Testis (tissue), 5 donors: ENCODE measurements at places on chromosomes 13 and 19.

- no peaks in the 10 kb centered on the region for H3K27me3 ChIP-seq
- H3K4me1 ChIP-seq, result no peaks in the 10 kb centered on the region
- H3K36me3 ChIP-seq, result no peaks in the 10 kb centered on the region
- no peak overlapping the region for H3K4me3 ChIP-seq
Measured at GRCh38 chr19:19746286-19747213, 13.6 kb upstream of the ZNF14 start.

DNA sequence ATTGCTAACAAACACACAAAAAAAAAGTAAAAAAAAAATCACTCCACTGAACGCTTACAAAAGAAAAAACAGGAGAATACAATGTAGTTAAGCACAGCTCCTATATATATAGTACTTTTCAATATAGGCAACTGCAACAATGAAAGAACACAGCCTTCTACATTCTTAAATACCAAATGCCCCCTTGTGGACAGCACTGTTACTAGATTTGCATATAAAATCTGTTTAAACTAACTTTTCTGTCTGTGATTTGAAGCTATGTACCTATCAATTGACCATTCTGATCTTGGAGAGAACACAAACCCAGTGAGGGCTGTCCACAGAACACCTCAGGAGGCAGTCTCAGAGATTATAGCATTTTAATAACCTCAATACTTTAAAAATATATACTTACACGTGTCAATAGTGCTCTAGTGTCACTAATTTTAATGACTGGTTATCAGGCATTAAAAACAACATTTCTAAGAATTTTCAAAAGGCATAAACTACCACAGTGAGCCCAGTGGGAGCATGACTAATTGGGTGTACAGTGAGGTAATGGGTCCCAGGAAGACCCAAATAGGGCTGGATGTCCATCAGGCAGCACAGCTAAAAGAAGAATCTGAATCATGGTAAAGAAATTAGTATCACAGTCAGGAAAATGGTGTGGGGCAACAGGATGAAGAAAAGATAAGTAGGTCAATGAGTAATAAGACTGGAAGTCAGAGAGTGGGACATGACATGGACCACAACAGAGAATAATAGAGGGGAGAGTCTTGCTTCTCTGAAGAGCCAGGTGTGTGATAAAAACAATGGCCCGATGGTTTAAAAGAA is 22.2 kb downstream of the CCDC169 start:
- H3K36me3 ChIP-seq, result no peaks in the 10 kb centered on the region
- H3K27me3 ChIP-seq, result no peaks in the 10 kb centered on the region
- peak; percentile 71 for DNase-seq

- no peaks in the 10 kb centered on the region for H3K4me1 ChIP-seq
- H3K36me3 ChIP-seq, result no peaks in the 10 kb centered on the region
- no peak overlapping the region for H3K27ac ChIP-seq
- no peak for DNase-seq
Measured at GRCh38 chr13:73109288-73109899, 50.6 kb downstream of the KLF5 start.

DNA sequence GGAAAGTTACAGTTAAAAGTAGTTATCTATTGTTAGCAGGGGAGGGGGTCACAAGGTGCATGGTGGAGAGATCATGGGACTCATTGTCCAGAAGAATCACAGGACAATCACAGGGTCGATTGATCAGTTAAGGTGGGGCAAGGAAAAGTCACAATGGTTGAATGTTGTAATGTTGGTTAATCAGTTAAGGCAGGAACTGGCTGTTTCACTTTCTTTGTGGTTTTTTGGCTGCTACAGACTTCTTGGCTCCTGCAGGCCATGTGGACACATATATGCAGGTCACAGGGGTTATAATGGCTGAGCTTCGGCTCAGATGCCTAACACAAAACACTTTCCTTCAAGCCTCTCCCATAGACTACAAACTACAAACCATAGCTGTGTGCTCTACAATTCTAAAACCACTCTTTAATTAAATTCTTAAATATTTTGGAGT is 6.9 kb upstream of the ZNF431 start:
- no peaks in the 10 kb centered on the region for H3K4me1 ChIP-seq
- DNase-seq, result no peak
- H3K27ac ChIP-seq, result no peak overlapping the region
- no peak overlapping the region for H3K4me3 ChIP-seq

GRCh38 chr19:46254776-46255175 is 25.2 kb downstream of the IGFL1 start:
- H3K27ac ChIP-seq, result no peak overlapping the region
- no peaks in the 10 kb centered on the region for H3K36me3 ChIP-seq
- no peaks in the 10 kb centered on the region for H3K27me3 ChIP-seq

- no peak overlapping the region for H3K4me3 ChIP-seq
- no peak overlapping the region for H3K27ac ChIP-seq
- H3K4me1 ChIP-seq, result peaks cover 12% of the 10 kb centered on the region
- H3K27me3 ChIP-seq, result no peaks in the 10 kb centered on the region
- H3K36me3 ChIP-seq, result no peaks in the 10 kb centered on the region
- DNase-seq, result no peak
Measured at GRCh38 chr19:17423429-17424208, 3.8 kb downstream of the MVB12A start.

- H3K36me3 ChIP-seq, result no peaks in the 10 kb centered on the region
- no peak overlapping the region for H3K4me3 ChIP-seq
- peaks cover 4% of the 10 kb centered on the region for H3K4me1 ChIP-seq
- no peak for DNase-seq
- H3K27ac ChIP-seq, result no peak overlapping the region
- H3K27me3 ChIP-seq, result no peaks in the 10 kb centered on the region
Measured at GRCh38 chr13:112870051-112870331, 99.0 kb upstream of the MCF2L start.

DNA sequence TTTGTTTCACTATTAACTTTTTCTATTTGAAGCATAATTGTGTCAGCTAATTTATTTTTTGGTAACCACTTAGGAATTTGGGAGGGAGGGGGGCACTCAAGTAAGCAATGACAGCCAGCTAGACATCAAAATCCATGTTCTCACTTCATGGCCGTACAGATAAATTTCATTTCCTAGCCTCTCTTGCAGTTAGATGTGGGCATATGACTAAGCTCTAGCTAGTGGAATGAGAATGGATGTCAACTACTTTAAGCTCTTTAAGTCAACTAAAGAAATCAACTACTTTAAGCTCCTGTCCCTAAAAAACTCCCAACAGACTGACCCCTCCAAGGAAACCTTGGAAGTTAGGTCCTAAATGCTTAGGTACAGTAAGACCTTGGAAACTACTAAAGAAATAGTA is 92.0 kb downstream of the KCNRG start:
- no peak for DNase-seq
- no peaks in the 10 kb centered on the region for H3K4me1 ChIP-seq
- no peak overlapping the region for H3K4me3 ChIP-seq
- no peaks in the 10 kb centered on the region for H3K36me3 ChIP-seq
- H3K27ac ChIP-seq, result no peak overlapping the region

DNA sequence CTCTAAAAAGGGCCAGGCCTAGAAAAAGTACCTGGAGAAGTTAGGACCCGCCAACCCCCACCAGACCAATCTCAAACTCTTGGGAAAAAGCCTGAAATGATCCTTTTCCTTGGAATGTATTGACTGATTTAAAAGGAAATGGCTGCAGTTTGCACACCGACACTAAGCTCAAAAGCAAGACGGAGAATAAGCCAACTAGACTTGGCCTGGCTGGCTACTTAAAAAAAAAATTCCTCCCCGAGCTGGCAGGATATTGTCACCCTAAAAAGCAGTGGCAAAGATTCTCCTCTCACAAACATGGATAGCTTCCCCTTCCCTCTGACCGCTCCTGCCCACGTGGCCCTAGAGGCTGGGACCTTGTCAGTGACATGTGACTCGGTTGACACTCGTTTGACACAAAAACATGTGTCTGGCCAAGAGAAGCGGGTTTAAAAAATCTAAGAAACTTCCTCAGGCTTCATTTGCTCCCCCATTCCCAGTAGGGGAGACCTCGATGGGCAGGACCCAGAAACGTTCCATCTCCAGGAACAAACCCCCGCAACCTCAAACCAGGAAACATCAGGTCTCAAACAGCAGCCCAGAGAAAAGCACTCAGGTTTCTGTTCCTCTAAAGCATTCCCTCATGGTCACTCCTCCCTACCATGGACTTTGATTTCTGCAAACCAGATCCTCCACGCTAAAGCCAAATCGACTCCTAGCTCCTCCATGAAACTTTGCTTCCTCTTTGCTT is 1.3 kb downstream of the RFX1 start:
- peak overlapping the region; percentile 94 for H3K27ac ChIP-seq
- no peaks in the 10 kb centered on the region for H3K27me3 ChIP-seq

DNA sequence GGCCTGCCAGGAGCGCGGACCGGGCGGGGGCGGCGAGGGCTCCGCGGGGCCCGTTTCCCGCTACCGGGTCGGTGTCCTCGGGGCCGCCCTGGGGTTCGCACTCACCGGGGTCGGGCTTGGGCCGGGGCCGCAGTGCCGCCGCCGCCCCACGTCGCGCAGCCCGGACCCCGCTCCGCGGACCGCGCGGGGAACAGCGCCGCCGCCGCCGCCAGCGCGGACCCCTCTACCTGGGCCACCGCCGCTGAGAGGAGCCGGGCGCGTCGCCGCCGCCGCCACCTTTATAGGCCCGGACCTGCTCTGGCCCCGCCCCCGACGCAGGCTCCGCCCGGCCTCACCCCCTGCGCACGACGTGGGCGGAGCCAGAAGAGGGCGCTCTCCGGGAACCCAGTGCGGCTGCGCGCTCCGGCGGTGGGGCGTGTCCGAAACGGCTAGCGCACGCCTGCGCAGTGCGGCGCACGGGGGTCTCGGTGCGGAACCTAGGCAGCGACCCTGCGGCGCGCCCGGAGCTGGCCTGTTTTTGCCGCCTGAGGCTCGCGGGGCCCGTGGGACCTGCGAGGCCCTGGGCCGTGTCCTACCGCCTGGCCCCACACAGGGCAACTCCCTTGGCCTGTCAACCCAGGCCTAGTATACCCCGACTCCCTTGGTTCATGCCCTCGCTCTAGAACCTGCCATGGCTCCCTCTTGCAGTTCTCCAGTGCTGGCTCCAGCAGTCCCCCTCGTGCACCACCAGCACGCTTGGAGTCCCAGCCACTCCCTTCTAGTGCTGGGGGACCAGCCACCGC is at the start of gene MKNK2:
Gene MKNK2, minus strand, starts transcription at position 254 of the 782 bp plus-strand sequence. CDS start 393 bp downstream, outside the sequence.
- H3K4me3 ChIP-seq, result peak within 1 kb of the TSS; percentile 91
- no peaks in the 10 kb centered on the region for H3K27me3 ChIP-seq
- DNase-seq, result peak; percentile 95
- H3K4me1 ChIP-seq, result peaks cover 46% of the 10 kb centered on the region

DNA sequence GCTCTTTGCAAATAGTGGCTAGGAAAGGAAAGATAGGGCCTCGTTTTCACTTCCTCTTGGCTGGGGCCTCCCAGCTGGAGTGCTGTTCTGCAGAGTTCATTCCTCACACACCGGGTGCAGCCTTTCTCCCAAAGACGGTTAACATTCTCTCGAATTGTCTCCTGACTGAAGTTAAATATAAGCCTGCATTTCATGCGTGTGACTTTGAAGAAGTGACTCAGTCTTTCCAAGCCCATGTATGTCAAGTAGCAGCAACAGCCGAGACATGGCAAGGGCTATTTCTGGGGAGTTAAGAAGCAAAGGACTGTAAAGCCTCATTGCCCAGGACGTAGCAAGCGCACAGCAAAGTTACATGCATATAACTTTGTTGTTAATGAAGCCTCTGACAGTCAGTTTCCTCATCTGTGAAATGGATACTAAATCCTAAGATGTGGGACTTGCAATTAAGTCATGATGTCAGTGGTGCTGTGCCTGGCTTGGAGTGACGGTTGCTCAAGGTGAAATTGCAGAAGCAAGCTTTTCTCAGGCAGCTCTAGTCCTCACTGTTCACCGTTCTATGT is 502.4 kb downstream of the MYO16 start:
- no peak overlapping the region for H3K4me3 ChIP-seq
- H3K4me1 ChIP-seq, result no peaks in the 10 kb centered on the region
- DNase-seq, result no peak
- no peak overlapping the region for H3K27ac ChIP-seq
- no peaks in the 10 kb centered on the region for H3K36me3 ChIP-seq

- H3K27me3 ChIP-seq, result no peaks in the 10 kb centered on the region
- no peaks in the 10 kb centered on the region for H3K4me1 ChIP-seq
- H3K36me3 ChIP-seq, result no peaks in the 10 kb centered on the region
- DNase-seq, result no peak
- H3K4me3 ChIP-seq, result no peak overlapping the region
Measured at GRCh38 chr13:100115693-100116254, 26.9 kb downstream of the PCCA start.

- H3K27me3 ChIP-seq, result no peaks in the 10 kb centered on the region
- no peak for DNase-seq
- H3K27ac ChIP-seq, result no peak overlapping the region
- no peaks in the 10 kb centered on the region for H3K36me3 ChIP-seq
- no peak overlapping the region for H3K4me3 ChIP-seq
Measured at GRCh38 chr13:41710771-41711170, 250.1 kb downstream of the VWA8 start.

- no peak overlapping the region for H3K27ac ChIP-seq
- H3K36me3 ChIP-seq, result no peaks in the 10 kb centered on the region
- H3K4me3 ChIP-seq, result no peak overlapping the region
- no peaks in the 10 kb centered on the region for H3K4me1 ChIP-seq
- DNase-seq, result no peak
Measured at GRCh38 chr13:54004026-54004699, 975.5 kb downstream of the OLFM4 start.

DNA sequence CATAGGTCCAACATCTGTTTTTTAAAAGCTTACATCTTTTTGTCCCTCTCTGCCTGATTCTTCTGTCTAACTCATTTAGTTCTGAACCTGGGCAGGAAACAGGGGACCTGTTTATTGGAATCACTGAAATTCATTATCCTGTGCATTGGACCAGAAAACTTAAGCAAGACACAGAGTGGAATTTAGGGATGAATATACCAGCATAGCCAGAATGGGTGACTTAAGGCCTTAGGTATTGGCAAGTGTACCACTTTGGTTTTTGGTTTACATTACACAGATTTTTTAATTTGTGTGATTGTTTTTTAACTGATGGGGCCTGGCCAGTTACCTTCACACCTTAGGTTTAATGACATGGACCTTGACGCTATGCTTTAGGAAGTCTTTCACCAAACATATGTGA is 232.5 kb downstream of the GPC5 start:
- no peaks in the 10 kb centered on the region for H3K27me3 ChIP-seq
- no peaks in the 10 kb centered on the region for H3K36me3 ChIP-seq
- DNase-seq, result no peak
- H3K4me3 ChIP-seq, result no peak overlapping the region
- no peak overlapping the region for H3K27ac ChIP-seq

DNA sequence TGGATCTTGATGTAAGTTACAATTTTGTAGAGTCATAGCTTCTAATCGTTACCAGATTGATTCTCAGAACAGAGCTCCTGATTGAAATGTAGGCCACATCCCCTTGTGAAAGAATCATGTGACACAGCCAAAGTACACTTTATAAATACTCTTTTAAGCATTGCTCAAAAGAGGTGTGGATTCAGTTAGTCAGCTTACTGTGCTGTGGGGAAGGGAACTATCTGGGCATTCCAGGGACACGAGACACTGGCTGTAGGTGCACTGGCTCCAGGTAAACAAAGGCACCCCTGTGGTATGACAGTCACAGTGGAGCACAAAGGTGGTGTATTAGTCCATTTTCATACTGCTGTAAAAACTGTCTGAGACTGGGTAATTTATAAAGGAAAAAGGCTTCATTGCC is 222.8 kb downstream of the LIG4 start:
- no peaks in the 10 kb centered on the region for H3K36me3 ChIP-seq
- H3K27me3 ChIP-seq, result no peaks in the 10 kb centered on the region
- H3K4me1 ChIP-seq, result no peaks in the 10 kb centered on the region

- no peaks in the 10 kb centered on the region for H3K36me3 ChIP-seq
- H3K4me1 ChIP-seq, result peaks cover 17% of the 10 kb centered on the region
- no peaks in the 10 kb centered on the region for H3K27me3 ChIP-seq
- H3K27ac ChIP-seq, result no peak overlapping the region
- DNase-seq, result peak; percentile 86
Measured at GRCh38 chr19:5048091-5048726, 79.3 kb downstream of the KDM4B start.

- H3K4me1 ChIP-seq, result no peaks in the 10 kb centered on the region
- DNase-seq, result no peak
- H3K27me3 ChIP-seq, result no peaks in the 10 kb centered on the region
- H3K27ac ChIP-seq, result no peak overlapping the region
Measured at GRCh38 chr19:4429256-4429655, 26.8 kb downstream of the CHAF1A start.
